Lower lobe of right lung (tissue), 2 donors: ENCODE measurements at places on chromosomes 5 and 9. TPM values are rescaled to one million over a fixed set of nuclear protein-coding genes. Genes with fewer than 3 reads are reported as not detected.

DNA sequence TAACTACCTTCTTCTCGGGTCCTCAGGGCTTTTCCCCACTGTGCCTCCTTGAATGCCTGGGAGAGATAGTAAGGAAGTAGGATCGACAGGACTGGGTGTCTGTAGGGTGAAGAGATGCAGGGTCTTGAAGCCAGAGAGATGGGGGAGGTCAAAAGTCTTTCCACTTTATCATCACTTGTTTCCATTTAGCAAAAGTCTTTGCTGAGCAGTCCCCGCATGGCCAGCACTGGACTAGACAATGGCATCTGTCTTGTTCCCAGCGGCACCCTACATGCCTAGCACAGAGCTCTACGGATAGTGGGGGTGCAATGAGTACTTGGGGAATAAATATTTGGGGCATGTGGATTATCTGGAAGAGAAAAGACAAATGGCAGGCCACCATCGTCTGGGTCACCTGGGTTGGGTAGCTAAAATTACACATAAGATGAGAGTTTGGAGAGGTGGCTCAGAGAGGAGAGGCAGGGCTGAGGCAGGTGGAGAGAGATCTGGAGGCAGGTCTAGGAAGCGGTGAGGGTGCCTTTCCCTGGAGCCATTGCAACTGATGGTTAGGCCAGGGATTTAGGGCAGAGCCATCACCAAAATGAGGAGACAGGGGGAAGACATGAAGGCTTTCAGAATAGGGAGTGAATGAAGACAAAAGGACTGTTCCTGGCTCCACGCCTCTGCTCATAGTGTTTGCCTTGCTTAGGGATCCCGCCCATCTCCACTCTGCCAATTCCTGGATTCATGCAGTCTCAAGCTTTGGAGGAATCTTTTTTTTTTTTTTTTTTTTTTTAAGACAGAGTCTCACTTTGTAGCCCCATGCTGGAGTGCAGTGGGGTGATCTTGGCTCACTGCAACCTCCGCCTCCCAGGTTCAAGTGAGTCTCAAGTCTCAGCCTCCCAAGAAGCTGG is 250.8 kb upstream of the KLF4 start:
- DNase-seq, result no peak
- peaks cover 26% of the 10 kb centered on the region for H3K4me1 ChIP-seq
- H3K36me3 ChIP-seq, result no peaks in the 10 kb centered on the region
- H3K4me3 ChIP-seq, result no peak overlapping the region

DNA sequence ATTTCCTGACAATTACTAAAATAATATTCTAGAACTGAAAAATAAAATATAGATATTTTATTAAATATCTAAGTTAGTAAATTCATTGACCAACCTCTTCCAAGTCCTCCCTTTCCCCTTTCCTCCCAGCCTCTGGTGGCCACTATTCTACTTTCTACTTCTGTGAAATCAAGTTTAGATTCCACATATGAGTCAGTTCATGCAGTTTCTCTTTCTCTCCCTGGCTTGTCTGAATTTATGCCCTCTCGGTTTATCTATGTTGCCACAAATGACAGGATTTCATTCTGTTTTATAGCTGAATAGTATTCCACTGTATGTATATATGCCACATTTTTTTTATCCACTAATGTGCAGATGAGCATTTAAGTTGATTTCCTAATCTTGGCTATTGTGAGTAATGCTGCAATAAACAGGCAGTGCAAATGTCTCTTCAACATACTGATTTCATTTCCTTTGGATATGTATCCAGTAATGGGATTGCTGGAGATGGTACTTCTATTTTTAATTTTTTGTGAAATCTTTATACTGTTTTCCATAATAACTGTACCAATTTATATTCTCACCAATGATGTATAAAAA is 52.3 kb downstream of the WDR36 start:
- DNase-seq, result no peak
- no peak overlapping the region for H3K27ac ChIP-seq
- H3K27me3 ChIP-seq, result no peaks in the 10 kb centered on the region
- H3K4me1 ChIP-seq, result no peaks in the 10 kb centered on the region

- peaks cover 37% of the 10 kb centered on the region for H3K4me1 ChIP-seq
- H3K27ac ChIP-seq, result no peak overlapping the region
- H3K4me3 ChIP-seq, result peak overlapping the region; percentile 46
Measured at GRCh38 chr9:971901-972500, 4.5 kb upstream of the DMRT3 start.

- peaks cover 3% of the 10 kb centered on the region for H3K4me1 ChIP-seq
- no peaks in the 10 kb centered on the region for H3K27me3 ChIP-seq
- H3K4me3 ChIP-seq, result no peak overlapping the region
- DNase-seq, result no peak
- no peak overlapping the region for H3K27ac ChIP-seq
- no peaks in the 10 kb centered on the region for H3K36me3 ChIP-seq
Measured at GRCh38 chr5:167642779-167643517, 648.5 kb upstream of the WWC1 start.

C7 gene
- 237 TPM for total RNA-seq

KCNMB1 gene
- total RNA-seq, result 2.5 TPM

AGGF1 gene
- total RNA-seq, result 20.4 TPM

POU5F2 gene
- 1.8 TPM for total RNA-seq

PRLR gene
- total RNA-seq, result 3.2 TPM

DNA sequence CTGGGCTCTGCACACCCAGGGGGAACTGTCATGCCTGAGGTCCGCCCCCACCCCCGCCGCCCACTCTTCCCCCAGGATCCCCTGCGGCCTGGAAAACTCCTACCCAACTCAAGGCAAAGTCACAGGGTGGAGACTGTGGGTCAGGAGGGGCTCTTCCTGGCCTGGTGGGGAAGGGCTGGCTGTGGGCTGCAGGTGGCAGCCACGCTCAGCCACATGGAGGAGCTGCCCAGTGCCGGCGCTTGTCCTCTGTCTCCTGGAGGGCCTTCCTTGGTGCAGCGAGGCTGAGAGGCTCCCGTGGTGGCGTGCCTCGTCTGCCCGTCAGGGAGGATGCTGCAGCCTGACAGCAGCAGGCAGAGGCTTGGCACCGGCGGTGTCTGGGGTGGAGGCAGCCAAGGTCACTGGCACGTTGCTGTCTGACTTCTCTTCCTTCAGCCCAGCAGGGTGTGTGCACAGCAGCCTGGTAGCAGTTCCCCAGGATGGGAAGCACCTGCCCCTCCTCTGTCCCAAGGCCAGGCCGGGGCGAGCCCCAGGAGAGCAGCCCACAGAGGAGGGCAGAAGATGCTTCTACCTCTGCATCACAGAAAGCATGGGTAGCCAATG is 78.1 kb downstream of the ADAMTS2 start:
- no peaks in the 10 kb centered on the region for H3K36me3 ChIP-seq
- DNase-seq, result peak; percentile 38
- H3K27me3 ChIP-seq, result peaks cover 7% of the 10 kb centered on the region
- no peak overlapping the region for H3K27ac ChIP-seq

DNA sequence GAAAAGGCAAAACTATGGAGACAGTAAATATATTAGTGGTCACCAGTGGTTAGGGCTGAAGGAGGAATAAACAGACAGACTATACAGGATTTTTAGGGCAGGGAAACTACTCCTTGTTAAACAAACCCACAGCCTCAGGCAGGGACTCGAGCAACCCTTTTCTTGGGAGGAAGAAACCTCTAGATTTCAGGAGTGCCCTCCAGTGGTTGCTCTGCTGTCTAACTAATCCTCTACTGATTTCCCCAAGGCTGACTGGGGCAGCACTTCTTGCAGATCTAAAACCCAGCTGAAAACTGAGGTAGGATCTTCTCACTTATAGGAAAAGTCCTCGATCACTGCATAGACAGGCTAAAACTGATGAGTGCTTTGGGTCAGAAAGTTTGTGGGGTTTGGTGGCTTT is 176.8 kb downstream of the ISOC1 start:
- no peaks in the 10 kb centered on the region for H3K36me3 ChIP-seq
- no peaks in the 10 kb centered on the region for H3K27me3 ChIP-seq
- no peak for DNase-seq
- no peaks in the 10 kb centered on the region for H3K4me1 ChIP-seq
- no peak overlapping the region for H3K4me3 ChIP-seq

- H3K4me3 ChIP-seq, result peak overlapping the region; percentile 6
- H3K27ac ChIP-seq, result peak overlapping the region; percentile 69
- DNase-seq, result peak; percentile 56
- peaks cover under 1% of the 10 kb centered on the region for H3K36me3 ChIP-seq
Measured at GRCh38 chr5:67095346-67096171, 101.0 kb downstream of the CD180 start.

SPAAR gene
- 11.9 TPM for total RNA-seq

- no peaks in the 10 kb centered on the region for H3K36me3 ChIP-seq
- no peak for DNase-seq
- H3K27me3 ChIP-seq, result no peaks in the 10 kb centered on the region
- no peaks in the 10 kb centered on the region for H3K4me1 ChIP-seq
- no peak overlapping the region for H3K27ac ChIP-seq
Measured at GRCh38 chr5:158163451-158164295, 304.7 kb upstream of the CLINT1 start.

GRCh38 chr5:93053825-93054224 is 527.2 kb downstream of the NR2F1-AS1 start:
- H3K4me1 ChIP-seq, result no peaks in the 10 kb centered on the region
- no peaks in the 10 kb centered on the region for H3K36me3 ChIP-seq
- no peak for DNase-seq
- H3K4me3 ChIP-seq, result no peak overlapping the region
